ENCODE measurements at places on chromosomes 6 and 20.

DNA sequence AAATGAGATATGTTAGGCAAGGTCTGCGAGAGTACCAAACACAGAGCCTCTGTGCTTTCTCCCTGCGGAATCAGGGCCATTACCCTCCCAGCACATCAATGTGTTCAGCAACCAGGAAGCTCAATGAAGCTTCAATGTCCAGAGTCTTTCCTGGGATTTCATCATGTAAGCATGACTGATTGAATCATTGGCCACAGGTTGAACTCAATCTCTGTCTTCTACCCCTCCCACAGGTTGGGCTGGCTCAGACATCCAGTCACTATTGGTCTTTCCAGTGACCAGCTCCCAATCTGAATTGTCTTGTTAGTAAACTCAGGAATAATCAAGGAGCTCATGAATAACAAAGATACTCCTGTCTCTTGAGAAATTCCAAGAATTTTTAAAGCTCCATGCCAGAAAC lies 2.7 kb upstream of the DTD1 start:
- DNase-seq: no peak

DNA sequence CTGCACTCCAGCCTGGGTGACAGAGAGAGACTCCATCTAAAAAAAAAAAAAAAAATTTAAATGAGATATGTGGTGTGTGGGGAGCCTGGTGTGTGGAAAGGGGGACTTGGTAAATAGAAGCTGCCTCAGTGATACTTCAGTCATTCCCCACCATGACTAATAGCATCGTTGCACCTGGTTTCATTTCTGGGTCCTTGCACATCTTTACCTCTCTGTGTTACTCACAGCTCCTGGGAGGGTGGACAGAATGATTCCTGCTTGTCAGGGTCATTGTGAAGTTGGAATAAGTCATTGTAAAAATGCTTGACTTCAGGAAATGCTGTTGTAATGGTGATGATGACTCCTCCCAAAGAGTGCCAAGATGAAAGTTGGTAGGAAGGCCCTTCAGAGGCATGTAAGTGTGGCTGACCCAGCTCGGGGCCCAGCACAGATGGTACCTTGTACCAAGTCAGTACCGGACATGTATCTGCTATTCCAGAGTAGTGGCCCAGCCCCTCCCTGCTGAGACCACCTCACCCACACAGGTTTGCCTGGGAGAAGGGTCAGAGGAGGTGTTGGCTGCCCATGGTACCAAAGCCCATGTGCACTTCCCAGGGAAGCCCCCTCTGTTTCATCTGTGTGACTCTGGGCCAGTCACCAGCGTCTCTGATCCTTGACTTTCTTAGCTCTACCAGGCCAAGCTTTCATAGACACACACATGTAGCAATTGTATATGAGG lies 48.4 kb downstream of the PLAGL2 start:
- no peak for DNase-seq

DNA sequence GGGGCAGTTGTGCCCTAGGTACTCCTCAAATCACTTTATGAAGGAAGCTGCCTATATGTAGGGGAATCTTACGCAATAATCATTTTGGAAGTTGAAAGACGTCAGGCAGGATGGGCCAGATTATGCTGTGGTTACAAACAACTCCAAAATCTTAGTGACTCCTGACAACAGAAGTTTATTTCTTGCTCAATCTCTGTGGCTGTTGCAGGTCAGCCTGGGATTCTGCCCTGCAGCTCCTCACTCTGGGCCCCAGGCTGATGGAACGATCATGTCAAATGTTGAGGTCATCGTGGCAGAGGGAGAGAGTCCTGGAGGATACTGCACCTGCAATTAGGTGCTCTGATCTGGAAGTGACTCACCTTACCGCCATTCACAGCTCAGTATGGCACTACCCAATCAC lies 88.4 kb downstream of the ZDHHC14 start:
- DNase-seq: peak; percentile 48

- DNase-seq: no peak
Measured at GRCh38 chr6:147983581-147984366, 358.9 kb upstream of the SASH1 start.

DNA sequence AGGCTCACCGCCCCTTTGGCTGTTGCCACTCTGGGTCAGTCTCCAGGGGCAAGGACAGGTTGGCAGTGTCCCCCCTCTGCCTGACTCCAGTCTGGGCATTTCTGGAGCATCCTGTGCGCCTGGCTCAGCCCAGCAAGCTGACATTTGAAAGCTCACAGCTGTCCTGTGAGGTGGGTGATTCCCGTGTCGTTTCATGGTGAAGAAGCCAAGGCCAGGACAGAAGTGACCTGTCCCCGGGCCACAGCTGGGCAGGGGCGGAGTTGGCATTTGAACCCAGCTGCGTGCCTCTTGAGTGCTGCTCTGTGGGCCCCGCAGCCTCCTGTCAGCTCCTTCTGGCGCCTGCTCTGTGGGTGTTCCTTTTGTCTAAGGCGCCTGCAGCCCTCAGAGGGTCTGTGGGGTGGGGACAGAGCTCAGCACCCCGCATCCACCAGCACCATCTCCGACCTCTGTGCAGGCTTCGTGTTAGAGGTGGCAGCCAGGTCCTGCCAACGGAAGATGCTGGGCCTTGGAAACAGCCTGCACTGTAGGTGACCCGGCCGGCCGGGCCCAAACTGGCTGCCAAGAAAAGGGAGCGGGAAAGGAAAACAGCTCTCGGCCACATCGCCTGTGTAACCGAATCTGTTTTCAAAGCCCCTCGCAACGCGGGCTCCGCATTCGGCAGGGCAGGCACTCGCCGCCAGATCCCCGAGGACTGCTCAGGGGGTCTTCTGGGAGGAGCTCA lies 5.8 kb upstream of the GATA5 start:
- DNase-seq: no peak

- peak; percentile 3 for DNase-seq
Measured at GRCh38 chr6:2162079-2162445, 83.3 kb downstream of the GMDS start.

- no peak for DNase-seq
Measured at GRCh38 chr20:63182425-63182824, 33.5 kb downstream of the YTHDF1 start.

- DNase-seq: no peak
Measured at GRCh38 chr20:51900443-51900842, 98.1 kb upstream of the SALL4 start.

DNA sequence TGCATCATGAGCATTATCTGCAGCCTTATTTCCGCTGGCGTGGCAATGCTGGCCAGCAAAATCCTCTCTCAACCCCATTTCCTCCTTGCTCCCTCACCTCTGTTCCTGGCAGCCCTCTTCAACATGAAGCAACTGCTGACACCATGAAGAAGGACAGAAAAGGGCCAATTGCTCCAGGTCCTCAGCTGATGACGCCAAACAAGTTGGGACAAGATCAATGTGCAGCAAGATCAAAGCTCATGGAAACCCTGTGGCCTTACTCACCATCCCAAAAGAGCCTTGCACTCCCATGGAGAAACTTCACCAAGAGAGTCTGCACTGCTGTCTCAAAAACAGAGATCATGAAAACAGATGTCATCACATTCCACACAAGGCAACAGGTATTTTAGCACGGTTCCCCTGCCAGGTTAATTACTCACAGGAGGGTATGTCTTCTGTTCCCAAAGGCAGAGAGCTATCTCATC lies 7.4 kb downstream of the GFOD1 start:
- peak; percentile 62 for DNase-seq

DNA sequence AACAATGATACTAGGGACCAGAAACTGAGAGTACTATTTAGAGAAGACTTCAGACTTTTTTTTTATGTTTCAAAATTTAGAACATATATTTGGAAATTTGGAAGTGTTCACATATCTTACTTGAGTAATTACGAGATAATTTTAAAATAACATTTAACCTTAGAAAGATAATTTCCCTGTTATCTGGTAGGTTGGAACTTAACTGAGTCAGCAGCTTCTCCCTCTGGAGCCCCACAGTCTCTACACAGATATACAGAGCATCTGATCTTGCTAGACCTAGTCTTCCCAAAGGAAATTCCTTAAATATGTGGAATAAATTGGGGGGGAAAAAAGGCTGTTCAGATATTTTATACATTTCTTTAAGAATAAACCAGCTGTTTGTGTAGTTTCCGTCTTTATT lies 48.6 kb downstream of the TSPYL4 start:
- DNase-seq: no peak

DNA sequence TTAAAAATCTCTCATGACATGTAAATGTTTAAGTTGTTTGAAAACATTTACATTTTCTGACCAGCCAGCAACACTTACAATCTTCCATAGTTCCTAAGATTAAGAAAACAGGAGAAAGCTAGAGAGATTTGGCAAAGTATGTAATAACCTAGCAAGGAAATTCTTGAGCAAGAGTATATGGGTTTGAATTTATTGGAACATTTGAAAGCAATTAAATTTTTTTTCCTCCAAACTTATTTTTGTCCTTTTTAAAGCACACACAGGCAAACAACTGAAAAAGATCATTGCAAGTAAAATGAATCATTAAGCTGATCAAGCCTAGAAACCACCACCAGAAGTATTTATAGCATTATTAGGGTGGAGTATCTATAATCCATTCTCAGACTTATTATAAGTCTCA lies 20.1 kb upstream of the ZNF217 start:
- DNase-seq: no peak

DNA sequence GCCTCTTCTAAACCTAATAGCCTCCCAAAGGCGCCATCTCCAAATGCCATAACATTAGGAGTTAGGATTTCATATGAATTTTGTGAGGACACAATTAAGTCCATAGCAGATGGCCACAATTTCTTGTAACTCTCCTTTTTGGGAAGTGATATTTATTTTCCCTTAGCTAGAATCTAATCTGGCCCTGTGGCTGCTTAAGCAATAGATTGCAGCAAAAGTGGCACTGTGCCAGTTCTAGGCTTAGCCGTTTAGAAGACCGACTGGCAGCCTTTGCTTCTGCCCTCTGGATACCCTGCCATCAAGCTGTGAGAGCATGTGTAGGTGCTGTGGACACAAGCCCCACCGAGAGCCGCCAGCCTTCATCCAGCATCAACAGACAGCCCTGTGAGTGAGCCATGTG lies 15.9 kb upstream of the ADGB start:
- no peak for DNase-seq

GRCh38 chr20:35617397-35618262 lies 2.0 kb downstream of the SPAG4 start:
- DNase-seq: peak; percentile 75

DNA sequence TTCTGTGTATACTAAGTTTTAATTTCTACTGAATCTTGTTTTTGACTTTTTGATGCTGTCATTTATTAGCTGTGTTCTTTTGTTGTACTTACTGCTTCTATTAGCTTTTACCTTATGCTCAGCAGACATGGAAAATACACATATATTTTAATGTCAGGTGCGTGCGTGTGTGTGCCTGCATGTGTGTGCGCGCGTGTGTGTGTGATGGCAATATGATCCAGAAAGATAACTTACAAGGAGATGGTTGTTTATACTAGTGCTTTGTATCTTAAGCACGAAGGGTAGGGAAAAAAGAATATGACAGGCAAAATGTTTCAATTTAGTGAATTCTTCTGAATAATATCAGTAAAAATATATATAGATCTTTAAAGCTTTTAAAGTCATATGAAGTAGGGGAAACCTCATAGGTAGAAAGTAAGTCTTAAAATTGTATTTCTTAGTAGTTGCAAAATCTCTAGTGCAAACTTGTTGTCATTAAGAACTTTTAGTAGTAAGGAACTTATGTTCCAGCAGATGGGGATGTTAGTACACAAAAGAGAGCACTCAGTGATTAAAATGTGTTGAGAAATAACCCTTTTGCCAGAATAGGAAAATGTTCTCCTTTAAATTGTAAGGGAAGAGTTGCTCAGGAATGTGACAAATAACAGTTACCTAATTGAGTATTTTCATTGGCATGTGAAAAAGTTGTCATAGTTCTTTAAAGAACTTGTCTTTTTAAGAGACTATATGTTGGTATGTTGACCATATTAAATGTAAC lies 13.2 kb downstream of the QKI start:
- DNase-seq: peak; percentile 28

DNA sequence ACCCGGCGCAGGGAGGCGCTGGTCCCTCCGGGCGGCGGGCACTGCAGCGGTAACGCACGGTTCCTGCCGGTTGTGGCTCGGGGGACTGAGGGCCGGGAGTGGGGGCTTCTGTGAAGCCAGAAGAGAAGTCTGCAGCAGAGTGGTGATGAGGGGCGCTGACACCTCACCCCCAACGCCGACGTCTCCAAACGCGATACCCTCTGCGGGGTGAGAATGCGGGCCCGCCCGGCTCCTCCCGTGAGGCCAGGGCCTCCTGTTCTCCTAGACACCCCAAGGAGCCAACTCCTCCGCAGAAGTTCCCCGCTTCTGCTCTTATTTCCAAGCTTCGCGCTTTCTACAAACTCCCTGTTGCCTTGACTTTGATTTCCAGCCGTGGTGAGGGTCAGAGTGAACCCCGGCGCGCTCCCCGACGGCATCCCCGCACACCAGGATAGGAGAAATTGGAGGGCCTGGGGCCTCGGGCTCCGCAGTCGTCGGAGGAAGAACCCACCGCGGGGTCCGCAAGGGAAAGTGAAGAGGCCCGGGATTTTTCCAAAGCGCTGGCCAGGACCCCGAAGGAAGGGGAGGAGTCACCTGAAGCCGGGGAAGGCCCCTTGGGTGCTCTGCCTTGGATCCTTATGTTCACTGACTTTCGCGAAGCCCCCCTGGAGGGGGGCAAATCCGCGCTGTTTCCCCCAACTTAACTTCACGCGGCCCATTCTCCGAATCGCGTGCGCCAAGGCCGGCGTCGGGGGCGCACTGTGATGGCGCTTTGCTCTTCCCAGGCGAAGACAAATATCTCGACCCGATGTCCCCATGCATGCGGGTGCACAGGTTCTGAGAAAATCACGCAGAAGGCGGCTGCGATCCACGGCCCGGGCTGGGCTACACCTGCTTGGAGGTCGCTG lies 3.1 kb upstream of the INSM1 start:
- no peak for DNase-seq

- DNase-seq: peak; percentile 67
Measured at GRCh38 chr20:20520776-20521175, 152.9 kb downstream of the INSM1 start.

DNA sequence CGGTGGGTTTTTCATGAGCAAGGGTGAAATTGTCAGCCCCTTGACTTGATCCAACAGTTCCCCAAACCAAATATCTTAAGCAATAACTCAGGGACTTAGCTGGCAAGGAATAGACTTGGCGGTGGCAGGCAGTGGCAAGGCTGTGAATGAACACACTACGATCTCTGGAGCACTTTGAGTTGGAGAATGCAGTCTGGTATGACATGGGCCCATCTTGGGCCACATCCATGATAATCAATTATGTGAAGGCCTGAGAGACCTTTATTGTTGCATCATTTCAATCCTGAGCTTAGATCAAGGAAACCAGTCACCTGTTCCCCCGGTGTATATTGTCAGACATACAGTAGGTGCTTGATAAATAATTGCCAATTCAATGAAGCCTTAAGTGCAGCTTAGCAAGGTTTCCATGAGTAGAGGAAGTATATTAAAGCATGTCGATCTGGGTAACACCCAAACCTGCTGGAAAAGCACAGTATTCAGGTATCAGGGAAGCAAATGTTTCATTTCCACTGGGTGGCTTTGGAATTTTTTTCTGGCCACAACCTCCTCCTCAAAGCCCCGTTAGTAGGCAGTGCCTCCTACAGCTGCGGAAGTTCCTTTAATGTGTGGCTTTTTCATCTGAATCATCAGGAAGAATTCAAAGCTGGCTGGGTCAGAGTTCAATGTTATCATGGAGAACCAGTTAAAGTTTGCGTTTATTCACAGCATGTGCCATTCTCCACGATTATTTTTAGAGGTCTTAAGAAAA lies 10.2 kb downstream of the CASS4 start:
- peak; percentile 49 for DNase-seq

- no peak for DNase-seq
Measured at GRCh38 chr20:54543369-54543768, 68.0 kb downstream of the DOK5 start.

- DNase-seq: no peak
Measured at GRCh38 chr6:156795825-156796224, 18.6 kb downstream of the ARID1B start.

- DNase-seq: no peak
Measured at GRCh38 chr20:9342651-9343050, 171.7 kb upstream of the LAMP5 start.

All from RWPE1 (cell line).